Dorsolateral prefrontal cortex (tissue), 122 donors: ENCODE measurements at places on chromosomes 6 and 20. TPM values are rescaled to one million over a fixed set of nuclear protein-coding genes. Genes with fewer than 3 reads are reported as not detected.

Gene GRM1
- total RNA-seq = 25.0 TPM

Gene ADGRG6
- 6.6 TPM for total RNA-seq

Gene LST1
- 13.4 TPM for total RNA-seq

Gene TENT5A
- total RNA-seq = 3.0 TPM

Gene TMC2
- 0.76 TPM for total RNA-seq

Gene ERVFRD-1
- not detected for total RNA-seq

Gene PAK5
- 17.5 TPM for total RNA-seq

Gene FAM229B
- 60.0 TPM for total RNA-seq

Gene COL11A2
- 9.0 TPM for total RNA-seq

Gene HSPA12B
- total RNA-seq = 5.1 TPM

Gene NANP
- 2.7 TPM for total RNA-seq

Gene MAS1
- 6.9 TPM for total RNA-seq

Gene POLR1H
- 7.2 TPM for total RNA-seq

Gene EYS
- 0.39 TPM for total RNA-seq

Gene ABHD12
- total RNA-seq = 108 TPM

Gene OR12D2
- total RNA-seq = not detected

Gene ACTL10
- 0.36 TPM for total RNA-seq

Gene RIPPLY2
- 22.4 TPM for total RNA-seq

Gene RIPOR2
- total RNA-seq = 24.6 TPM

Gene SLC26A8
- 4.1 TPM for total RNA-seq

Gene FBXL4
- 26.7 TPM for total RNA-seq

Gene TBXT
- total RNA-seq = not detected

Gene TGM6
- total RNA-seq = not detected

Gene KIF25
- total RNA-seq = 4.7 TPM

Gene ACSS1
- total RNA-seq = 50.0 TPM
